Progenitor cell of endocrine pancreas (in vitro differentiated cells): ENCODE measurements at places on chromosomes 1 and 21.

- no peaks in the 10 kb centered on the region for H3K27me3 ChIP-seq
- H3K27ac ChIP-seq: no peak overlapping the region
- H3K4me3 ChIP-seq: no peak overlapping the region
- H3K36me3 ChIP-seq: no peaks in the 10 kb centered on the region
- no peaks in the 10 kb centered on the region for H3K4me1 ChIP-seq
Measured at GRCh38 chr21:34570313-34570712, 44.6 kb downstream of the RCAN1 start.

DNA sequence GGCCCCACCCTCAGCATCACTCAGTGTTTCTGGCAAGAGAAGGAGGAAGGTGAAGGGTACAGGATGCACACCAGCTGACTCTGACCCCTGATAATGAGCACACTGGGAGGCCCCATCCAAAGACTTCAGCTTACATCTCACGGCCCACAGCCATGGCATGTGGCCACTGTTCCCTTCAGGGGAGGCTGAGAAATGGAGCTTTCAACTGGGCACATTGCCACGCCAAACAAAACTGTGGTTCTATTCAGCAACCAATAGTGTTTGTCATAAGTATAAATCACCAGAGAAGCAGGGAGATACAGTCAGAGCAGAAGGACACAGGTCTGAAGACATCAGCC is 12.7 kb upstream of the TRAF3IP3 start:
- H3K36me3 ChIP-seq: no peaks in the 10 kb centered on the region
- no peak overlapping the region for H3K27ac ChIP-seq
- no peak overlapping the region for H3K4me3 ChIP-seq
- peaks cover 5% of the 10 kb centered on the region for H3K27me3 ChIP-seq
- peaks cover 4% of the 10 kb centered on the region for H3K4me1 ChIP-seq

GRCh38 chr1:209103092-209103491 is 480.4 kb upstream of the CAMK1G start:
- no peaks in the 10 kb centered on the region for H3K36me3 ChIP-seq
- H3K4me1 ChIP-seq: no peaks in the 10 kb centered on the region
- H3K27me3 ChIP-seq: peaks cover 7% of the 10 kb centered on the region
- no peak overlapping the region for H3K4me3 ChIP-seq

GRCh38 chr21:18960306-18960705 is 556.7 kb upstream of the TMPRSS15 start:
- no peaks in the 10 kb centered on the region for H3K27me3 ChIP-seq
- no peak for DNase-seq
- H3K36me3 ChIP-seq: no peaks in the 10 kb centered on the region
- peaks cover 2% of the 10 kb centered on the region for H3K4me1 ChIP-seq
- H3K4me3 ChIP-seq: no peak overlapping the region

DNA sequence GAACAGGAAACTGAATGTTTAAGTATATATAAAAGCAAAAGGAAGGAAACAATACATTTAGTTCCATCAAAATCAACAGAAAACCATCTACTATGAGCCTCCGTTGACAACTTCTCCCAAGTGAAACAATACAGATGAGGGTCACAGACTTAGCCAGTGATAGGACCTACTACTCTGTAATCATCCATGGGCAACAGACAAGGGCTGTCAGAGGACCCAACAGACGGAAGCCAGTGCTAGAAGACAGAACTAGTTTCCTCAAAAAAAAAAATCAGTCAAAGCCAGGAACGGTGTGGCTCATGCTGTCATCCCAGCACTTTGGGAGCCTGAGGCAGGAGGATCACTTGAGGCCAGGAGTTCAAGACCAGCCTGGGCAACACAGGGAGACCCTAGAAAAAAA is 20.6 kb downstream of the RERE start:
- DNase-seq: no peak
- H3K4me1 ChIP-seq: peaks cover 11% of the 10 kb centered on the region
- H3K27ac ChIP-seq: peak overlapping the region; percentile 51
- H3K4me3 ChIP-seq: no peak overlapping the region
- H3K27me3 ChIP-seq: no peaks in the 10 kb centered on the region

DNA sequence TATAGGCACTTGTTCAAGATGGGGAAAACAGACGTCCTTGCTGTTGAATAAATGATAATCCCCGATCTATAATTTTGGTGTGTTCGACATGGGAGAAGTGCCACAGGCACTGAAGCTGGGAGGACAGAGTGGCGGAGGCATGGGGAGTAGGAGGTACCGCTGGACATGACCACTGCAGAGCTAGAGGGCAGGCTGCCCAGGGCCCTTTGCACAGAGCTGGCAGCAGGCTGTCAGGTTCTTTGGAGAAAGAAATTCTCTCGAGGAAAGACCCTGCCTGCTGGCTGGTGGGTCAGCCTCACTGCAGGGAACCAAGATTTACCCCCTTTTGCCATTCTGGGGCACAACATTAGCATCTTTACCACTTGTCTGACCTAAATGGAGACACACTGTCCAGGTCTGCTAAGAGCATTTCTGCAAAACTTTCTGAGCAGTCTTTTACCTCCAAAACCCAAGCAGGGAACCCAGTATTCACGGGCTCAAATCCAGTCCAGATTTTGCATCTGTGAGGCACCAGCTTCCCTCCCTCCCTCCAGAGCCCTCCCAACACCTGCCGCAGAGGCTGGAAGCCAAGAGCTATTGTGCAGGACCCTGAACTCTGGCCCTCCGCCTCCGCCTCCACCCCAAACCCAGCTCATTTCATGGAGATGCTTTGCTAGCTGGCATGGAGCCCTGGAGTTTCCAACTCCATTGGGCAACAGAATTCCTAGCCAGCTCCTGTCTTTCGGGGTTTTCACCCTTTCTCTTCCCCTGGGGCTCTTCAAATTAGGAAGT is 142.3 kb downstream of the PLXNA2 start:
- no peak overlapping the region for H3K27ac ChIP-seq
- no peak for DNase-seq
- no peak overlapping the region for H3K4me3 ChIP-seq
- H3K4me1 ChIP-seq: peaks cover 6% of the 10 kb centered on the region

GRCh38 chr1:80155371-80155770 is 1148.8 kb upstream of the ADGRL4 start:
- no peak overlapping the region for H3K27ac ChIP-seq
- no peak for DNase-seq
- H3K4me3 ChIP-seq: no peak overlapping the region
- H3K36me3 ChIP-seq: no peaks in the 10 kb centered on the region
- H3K27me3 ChIP-seq: no peaks in the 10 kb centered on the region
- no peaks in the 10 kb centered on the region for H3K4me1 ChIP-seq

DNA sequence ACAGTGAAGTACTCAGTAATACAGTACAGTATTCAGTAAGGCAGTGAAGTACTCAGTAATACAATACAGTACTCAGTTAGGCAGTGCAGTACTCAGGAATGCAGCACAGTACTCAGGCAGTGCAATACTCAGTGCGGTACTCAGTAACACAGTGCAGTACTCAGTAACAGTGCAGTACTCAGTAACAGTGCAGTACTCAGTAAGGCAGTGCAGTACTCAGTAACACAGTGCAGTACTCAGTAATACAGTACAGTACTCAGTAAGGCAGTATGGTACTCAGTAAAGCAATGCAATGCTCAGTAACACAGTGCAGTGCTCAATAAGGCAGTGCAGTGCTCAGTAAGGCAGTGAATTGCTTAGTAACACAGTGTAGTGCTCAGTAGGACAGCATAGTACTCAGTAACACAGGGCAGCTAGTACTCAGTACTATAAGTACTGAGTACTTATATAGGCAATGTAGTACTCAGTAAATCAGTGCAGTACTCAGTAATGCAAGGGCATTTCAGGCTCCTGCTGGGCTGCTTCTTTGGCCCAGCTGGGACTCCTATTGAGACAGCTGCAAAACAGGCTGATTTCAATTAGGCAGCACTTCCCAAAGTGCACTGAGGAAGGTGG is 411.3 kb downstream of the DISC1 start:
- H3K27ac ChIP-seq: no peak overlapping the region
- no peaks in the 10 kb centered on the region for H3K36me3 ChIP-seq
- peaks cover 17% of the 10 kb centered on the region for H3K27me3 ChIP-seq
- peaks cover 4% of the 10 kb centered on the region for H3K4me1 ChIP-seq
- no peak overlapping the region for H3K4me3 ChIP-seq

GRCh38 chr1:15454256-15454655 is 2.3 kb upstream of the CELA2A start:
- peaks cover 1% of the 10 kb centered on the region for H3K36me3 ChIP-seq
- H3K27me3 ChIP-seq: no peaks in the 10 kb centered on the region
- H3K4me1 ChIP-seq: peaks cover 12% of the 10 kb centered on the region
- H3K27ac ChIP-seq: no peak overlapping the region
- H3K4me3 ChIP-seq: no peak overlapping the region

- peaks cover 45% of the 10 kb centered on the region for H3K27me3 ChIP-seq
- no peak for DNase-seq
- H3K4me1 ChIP-seq: peaks cover 7% of the 10 kb centered on the region
- no peaks in the 10 kb centered on the region for H3K36me3 ChIP-seq
Measured at GRCh38 chr21:45977396-45977795, 4.2 kb upstream of the COL6A1 start.

DNA sequence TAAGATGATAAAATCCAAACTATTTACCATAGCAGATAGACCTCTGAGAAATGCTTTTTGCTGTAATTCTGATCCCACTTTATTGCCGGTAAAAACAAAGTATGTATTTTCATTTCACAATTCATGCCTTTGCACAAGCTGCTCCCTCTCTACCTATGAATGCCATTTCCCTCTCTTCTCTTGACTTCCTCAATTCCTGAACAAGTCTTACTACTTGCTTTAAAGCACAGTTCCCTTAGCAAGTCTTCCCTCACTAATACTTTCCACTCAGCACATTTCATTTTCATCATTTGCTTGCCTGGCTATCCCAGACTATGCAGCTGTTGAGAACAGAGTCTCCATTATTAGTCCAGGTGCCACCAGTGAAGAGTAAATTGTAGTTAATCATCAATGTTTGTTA is 13.8 kb downstream of the GPATCH2 start:
- DNase-seq: no peak
- H3K4me3 ChIP-seq: no peak overlapping the region
- peaks cover 14% of the 10 kb centered on the region for H3K4me1 ChIP-seq
- H3K27me3 ChIP-seq: no peaks in the 10 kb centered on the region
- peaks cover 16% of the 10 kb centered on the region for H3K36me3 ChIP-seq

DNA sequence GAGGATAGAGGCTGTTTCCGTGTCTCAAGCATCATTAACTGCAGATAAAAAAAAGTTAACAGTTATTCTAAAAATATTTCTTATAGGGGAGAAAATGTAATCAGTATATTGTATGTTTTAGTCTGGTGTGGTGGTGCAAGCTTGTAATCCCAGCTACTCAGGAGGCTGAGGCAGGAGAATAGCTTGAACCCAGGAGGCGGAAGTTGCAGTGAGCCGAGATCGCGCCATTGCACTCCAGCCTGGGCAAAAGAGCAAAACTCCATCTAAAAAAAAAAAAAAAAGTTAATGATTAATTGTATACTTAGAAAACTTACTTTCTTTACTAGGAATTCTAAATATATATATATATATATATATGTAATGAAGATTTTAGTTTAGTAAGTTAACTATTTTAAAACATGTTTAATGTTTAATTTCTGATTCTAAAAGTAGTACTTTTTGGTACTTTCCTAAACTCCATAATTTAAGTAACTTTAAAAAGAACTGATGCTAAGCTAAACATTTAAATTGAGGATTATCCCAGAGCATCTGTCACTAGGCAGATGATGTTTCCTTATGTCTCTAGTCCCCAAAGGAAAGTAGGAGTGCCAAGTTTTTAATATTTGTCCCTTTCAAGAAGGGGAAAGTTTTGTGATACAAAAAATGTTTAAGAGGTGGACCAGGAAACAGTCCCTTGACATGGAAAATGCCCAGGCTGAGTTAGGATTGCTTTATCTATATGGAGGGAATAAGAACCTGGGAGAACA is 66.3 kb downstream of the DYRK1A start:
- no peaks in the 10 kb centered on the region for H3K27me3 ChIP-seq
- no peak for DNase-seq
- peaks cover 21% of the 10 kb centered on the region for H3K4me1 ChIP-seq
- H3K27ac ChIP-seq: no peak overlapping the region

GRCh38 chr1:225554216-225554812 is 98.6 kb downstream of the ENAH start:
- no peaks in the 10 kb centered on the region for H3K27me3 ChIP-seq
- peaks cover 29% of the 10 kb centered on the region for H3K36me3 ChIP-seq
- H3K4me1 ChIP-seq: peaks cover 4% of the 10 kb centered on the region
- H3K27ac ChIP-seq: no peak overlapping the region
- no peak for DNase-seq

DNA sequence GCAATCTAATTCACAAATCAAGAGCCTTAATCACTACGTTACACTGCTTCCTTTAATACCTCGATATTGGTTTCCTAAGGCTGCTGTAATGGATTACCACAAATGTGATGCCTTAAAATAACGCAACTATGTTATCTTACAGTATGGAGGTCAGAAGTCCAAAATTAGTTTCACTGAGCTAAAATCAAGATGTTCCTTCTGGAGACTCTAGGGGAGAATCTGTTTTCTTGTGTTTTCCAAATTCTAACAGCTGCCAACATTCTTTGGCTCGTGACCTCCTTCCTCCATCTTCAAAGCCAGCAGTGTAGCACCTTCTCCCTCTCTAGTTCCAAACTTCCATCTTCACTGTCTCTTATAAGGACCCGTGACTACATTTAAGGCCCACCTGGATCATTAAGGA is 335.0 kb upstream of the NFIA start:
- H3K27me3 ChIP-seq: no peaks in the 10 kb centered on the region
- no peak overlapping the region for H3K27ac ChIP-seq
- H3K4me3 ChIP-seq: no peak overlapping the region
- no peaks in the 10 kb centered on the region for H3K36me3 ChIP-seq
- no peak for DNase-seq

- no peaks in the 10 kb centered on the region for H3K27me3 ChIP-seq
- peaks cover 15% of the 10 kb centered on the region for H3K36me3 ChIP-seq
- no peaks in the 10 kb centered on the region for H3K4me1 ChIP-seq
- H3K27ac ChIP-seq: no peak overlapping the region
Measured at GRCh38 chr1:54218883-54219687, 19.1 kb downstream of the MRPL37 start.

- no peak overlapping the region for H3K27ac ChIP-seq
- H3K4me3 ChIP-seq: no peak overlapping the region
- DNase-seq: no peak
- H3K36me3 ChIP-seq: no peaks in the 10 kb centered on the region
Measured at GRCh38 chr1:190179817-190180216, 297.8 kb downstream of the BRINP3 start.

DNA sequence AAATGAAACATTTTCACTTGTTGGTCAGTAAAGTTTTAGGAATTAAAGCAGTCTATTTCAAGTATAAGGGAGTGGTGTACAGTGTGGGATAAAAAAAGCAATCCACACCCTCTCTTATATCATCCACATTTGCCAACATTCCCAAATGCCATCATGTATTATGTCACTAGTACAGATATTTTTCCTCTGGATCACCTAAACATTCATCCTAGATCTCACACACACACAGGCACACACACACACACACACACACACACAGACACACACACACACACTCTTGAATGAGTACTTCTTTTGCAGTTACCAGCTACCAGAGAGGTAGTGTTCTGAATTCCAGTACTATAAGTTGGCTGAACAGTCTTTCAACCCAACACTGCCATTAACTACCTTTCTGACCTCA is 1369.1 kb upstream of the ADGRL4 start:
- H3K27ac ChIP-seq: no peak overlapping the region
- H3K27me3 ChIP-seq: no peaks in the 10 kb centered on the region
- no peak for DNase-seq
- peaks cover 1% of the 10 kb centered on the region for H3K4me1 ChIP-seq
